ENCODE measurements at places on chromosomes 16 and 17.
A peak's percentile ranks its signal among the peaks of the same experiment; 100 is the strongest.

- DNase-seq = no peak
Measured at GRCh38 chr16:88731699-88732098, 25.4 kb downstream of the CTU2 start.

- no peak for DNase-seq
Measured at GRCh38 chr16:52929478-52930400, 123.0 kb downstream of the CHD9NB start.

DNA sequence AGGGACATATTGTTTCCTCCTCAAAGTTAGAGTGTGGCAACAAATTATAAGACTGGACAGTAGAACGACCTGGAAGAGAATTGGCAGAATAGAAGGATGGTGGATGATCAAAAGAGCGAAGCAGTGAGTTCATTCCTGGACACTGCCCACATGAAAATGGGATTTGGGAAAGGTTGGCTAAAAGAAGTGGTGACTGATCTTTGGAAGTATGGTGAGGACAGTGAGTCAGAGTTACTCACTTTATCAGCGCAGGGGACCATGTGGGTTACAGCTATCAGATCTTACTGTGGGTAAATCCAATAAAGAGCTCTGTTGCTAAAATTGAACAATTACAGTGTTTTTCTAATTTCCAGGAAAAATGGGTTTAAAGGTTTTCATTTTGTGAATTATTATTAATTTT is 2.7 kb upstream of the TANC2 start:
- DNase-seq = no peak

DNA sequence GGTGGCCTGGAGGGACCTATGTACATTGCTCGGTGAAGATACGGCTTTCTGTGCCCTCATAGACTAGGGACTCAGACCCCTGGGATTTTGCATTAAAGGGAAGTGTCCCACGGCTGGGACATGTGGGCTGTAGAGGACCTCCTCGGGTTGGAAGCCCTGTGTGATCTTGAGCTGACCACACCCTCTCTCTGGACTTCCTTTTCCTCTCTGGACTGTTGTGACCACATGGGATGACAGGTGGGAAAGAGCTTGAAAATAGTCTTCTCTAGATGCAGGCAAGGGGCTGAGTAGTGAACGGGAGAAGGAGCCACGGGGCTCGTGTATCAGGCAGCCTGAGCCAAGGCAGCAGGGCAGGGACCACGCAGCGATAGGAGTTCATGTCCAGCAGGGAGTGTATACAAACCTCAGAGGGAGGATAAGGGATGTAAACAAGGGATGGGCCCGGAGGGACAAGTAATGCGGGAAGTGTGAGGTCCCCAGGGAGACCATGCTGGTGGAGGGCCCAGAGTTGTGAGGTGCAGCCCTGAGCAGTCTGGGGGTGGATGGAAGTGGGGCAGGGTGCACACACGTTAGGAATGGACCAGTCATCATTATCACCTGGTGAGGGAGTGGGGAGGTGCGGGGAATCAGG is 4.5 kb upstream of the SLC4A1 start:
- DNase-seq = no peak

DNA sequence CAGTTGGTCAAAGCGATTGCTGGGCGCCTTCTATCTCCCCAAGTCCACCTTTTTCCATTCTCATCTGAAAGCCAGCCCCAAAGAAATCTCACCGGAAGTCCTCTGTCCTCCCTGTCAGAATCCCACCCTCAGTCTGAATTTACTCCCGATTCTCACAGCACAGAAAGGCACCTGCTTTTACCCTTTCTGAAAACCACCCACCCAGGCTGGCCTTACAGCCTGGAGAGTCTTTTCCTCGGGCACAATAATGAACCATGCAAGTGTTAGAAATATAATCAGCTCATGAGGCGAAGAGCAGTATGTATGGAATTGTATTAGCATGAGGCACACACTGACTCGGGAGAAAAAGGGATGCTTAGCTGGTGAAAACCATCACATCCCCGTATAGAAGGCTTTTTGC is 1.2 kb upstream of the ZFHX3 start:
- DNase-seq = no peak

DNA sequence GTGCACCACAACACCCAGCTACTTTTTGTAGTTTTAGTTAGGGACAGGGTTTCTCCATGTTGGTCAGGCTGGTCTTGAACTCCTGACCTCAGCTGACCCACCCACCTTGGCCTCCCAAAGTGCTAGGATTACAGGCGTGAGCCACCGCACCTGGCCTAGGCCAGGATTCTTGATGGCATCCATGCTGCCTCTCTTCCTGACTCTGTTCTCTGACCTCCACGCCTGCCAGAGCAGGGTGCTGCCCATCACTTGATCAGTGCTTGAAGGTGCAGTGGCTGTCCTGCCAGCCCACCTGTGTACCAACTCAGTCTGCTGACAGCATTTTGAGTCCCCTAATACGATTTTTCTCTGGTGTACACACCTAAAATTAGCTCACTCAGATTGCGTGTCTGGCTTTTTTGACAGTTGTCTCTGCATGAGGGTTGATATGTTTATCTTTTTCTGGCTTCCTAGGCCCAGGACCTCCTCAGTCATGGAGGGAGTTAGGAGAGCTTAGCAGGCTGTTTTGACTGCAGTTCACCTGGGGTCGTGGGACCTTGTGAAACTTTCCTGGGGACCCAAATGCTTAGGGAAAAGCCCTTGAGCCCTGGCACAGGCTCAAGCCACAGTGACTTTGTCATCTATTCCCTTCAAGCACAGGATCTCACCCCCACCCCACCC is 5.9 kb downstream of the HAS3 start:
- DNase-seq = no peak

GRCh38 chr17:57133486-57133885 is 48.4 kb downstream of the AKAP1 start:
- no peak for DNase-seq

GRCh38 chr17:72631949-72632684 is 460.4 kb downstream of the SLC39A11 start:
- no peak for DNase-seq

- no peak for DNase-seq
Measured at GRCh38 chr17:5780476-5780875, 196.2 kb upstream of the NLRP1 start.

- no peak for DNase-seq
Measured at GRCh38 chr17:78819402-78819801, 21.2 kb downstream of the USP36 start.

DNA sequence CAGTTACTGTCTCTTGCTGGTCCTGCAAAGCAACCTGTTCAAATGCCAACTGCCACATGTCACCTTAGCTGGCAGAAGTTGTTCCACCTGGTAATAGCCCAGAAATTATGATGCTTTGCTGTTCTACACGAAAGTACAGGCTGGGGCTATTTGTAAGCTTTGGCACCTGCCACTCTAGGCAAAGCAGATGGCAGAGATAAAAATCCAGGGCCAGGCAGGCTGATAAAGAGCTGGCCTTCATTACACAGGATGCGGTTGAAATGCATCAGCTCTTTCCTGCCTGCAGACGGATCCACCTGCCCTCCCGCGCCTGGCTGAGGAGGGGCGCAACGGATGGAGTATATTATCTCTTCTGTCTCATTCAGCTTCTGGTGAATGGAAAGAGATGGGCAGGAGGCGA is 29.3 kb upstream of the KDM8 start:
- no peak for DNase-seq

GRCh38 chr17:51427323-51427811 is 167.0 kb downstream of the UTP18 start:
- DNase-seq = no peak

GRCh38 chr16:6232056-6232455 is 1100.6 kb upstream of the RBFOX1 start:
- DNase-seq = no peak

DNA sequence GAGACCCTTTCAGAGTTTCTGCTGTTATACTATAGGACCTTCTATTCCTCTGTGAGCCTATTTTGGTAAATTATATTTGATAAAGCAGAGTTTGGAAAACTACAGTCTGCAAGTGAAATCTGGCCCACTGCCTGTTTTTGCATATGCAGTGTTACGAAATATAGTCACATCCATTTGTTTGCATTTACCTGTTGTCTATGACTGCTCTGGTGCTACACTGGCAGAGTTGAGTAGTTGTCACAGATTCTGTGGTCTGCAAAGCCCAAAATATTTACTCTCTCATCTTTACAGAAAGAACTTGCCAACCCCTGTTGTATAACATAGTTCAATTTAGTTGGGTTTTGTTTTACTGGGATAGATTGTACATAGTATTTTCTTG is 42.3 kb downstream of the TNRC6A start:
- no peak for DNase-seq

DNA sequence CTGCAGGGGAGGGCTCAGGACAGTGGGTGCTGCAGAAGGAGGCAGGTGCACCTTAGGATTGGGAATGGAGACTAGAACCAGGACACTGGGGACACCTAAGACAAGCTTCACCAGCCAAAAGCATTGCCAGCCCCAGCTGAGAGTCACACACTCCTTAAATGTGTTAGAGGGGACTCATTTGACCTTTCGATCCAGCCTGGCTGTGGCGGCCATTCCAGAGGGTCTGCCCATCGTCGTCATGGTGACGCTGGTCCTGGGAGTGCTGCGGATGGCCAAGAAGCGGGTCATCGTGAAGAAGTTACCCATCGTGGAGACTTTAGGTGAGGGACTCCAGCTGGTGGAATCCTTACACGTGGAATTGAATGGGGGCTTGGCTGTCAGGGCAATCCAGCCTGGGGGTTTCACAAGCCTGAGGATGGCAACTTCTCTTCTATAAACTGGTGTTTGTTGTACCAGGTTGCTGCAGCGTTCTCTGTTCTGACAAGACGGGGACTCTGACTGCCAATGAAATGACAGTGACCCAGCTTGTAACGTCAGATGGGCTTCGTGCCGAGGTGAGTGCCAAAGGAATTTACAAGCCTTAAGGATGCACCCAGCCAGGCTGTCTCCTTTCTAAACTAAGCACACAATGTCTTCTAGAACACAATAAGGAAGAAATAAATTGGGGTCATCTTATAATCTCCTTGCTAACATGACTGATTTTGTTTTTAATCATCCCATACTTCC is 65.3 kb downstream of the MEAK7 start:
- DNase-seq = no peak

DNA sequence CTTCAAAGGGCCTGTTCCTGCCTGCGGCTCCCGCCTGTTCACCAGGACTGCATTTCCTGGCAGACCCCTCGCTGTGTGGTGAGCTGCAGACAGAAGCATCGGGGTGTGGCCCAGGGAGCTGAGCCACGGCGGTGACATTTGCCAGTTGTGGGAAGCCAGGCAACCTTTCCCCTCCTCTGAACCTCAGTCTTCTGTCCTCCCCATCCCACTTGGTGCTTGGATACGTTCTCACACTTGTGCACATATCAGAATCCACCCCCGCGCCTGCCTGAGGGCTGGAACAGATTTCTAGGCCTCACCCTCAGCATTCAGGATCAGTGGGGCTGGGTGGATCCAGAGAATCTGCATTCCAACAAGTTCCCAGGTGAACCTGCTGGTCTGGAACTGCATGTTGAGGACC is 63.5 kb downstream of the CRISPLD2 start:
- no peak for DNase-seq

DNA sequence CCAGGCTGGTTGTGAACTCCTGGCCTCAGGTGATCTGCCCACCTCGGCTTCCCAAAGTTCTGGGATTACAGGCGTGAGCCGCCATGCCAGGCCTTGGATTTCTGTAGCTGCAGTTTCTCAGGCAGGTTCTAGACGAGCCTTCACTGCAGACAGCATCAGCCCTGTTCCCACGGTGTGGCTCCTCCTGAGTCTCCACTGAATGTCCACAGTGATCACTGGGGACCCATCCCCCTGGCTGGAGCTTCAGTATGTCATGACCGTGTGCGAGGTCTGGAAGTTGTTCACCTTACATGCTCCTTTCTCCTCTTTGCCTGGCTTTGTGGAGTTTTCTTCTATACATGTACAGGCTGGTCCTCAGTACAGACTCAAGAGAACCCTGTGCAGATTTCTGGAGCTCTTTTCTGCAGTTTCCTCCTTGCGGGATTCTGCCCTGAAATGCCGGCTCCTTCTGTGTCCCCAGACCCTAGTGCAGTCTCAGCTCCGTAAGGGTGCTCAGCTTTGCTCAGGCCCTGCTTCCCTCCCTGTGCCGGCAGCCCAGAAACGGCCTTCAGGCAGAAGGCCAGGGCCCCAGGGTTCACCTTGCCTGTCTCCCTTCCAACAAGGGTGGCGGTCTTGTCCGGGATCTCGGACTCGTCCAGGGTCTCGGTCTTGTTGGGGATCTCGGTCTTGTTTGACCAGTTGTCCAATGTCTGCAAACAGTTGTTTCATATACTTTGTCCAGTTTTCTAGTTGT is 14.3 kb upstream of the FASN start:
- DNase-seq = no peak

GRCh38 chr16:30876867-30877266 is 17.0 kb downstream of the BCL7C start:
- DNase-seq = no peak

DNA sequence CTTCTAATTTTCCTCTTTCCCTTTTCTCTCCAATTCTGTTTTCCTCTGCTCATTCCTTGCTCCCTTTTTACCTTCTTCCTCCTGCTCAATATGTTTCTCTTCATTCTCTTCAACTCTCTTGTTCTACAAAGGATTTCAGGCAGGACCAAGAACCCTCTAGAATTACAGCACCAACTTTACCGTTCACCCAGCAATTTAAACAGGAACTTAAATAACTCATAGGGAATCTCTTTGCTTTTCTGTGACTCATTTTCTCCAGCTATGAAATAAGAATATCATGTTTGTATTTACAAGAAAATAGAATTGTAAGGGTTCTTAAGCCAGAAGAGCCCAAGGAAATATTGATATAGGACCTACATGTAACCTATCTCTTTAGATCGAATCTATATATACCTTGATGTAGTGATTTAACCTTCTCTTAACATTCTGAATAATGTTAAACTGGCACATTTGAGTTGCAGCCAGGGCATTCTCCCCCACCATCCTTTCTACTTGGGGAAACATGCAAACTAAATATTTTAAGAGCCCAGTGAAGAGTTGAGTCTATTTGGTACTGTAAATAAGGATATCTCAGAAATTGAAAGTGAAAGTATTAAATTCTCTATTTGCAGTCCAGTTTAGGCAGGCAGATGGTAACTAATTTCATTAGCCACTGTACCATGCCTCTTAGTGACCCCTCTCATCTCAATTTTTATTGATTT is 137.0 kb downstream of the ANKFN1 start:
- no peak for DNase-seq

GRCh38 chr17:20116683-20117309 is 107.6 kb downstream of the SPECC1 start:
- DNase-seq = peak; percentile 77

DNA sequence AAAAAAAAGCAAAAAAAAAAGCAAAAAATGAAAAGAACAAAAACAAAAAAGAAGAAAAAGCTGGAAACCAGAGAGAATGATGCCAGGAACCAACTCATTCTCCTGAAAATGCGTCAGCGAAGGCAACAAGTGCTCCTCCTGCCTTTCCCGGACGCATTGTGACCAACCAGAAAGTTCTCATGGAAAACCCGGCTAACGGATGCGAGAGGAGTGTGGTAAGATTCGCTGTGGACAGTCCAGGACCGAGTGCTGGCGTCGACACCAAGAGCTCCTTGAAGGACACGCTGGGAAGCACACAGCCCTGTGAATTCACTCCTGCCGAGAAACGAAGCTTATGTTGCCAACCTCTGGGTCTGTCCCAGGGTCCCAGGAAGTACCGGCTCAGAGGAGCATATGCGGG is 43.4 kb downstream of the METRNL start:
- no peak for DNase-seq

GRCh38 chr17:11273596-11273995 is 32.6 kb downstream of the SHISA6 start:
- no peak for DNase-seq

- DNase-seq = no peak
Measured at GRCh38 chr17:45190503-45191255, 29.0 kb downstream of the HEXIM2 start.

Data from globus pallidus (tissue), 1 donor.